Activated CD4-positive, alpha-beta memory T cell treated with anti-CD3 and anti-CD28 coated beads, Interleukin-2, amount 10 ng/mL, durations not matched to agents 7 days and 5 days (primary cell): ENCODE measurements at places on chromosomes 16 and 17.

- DNase-seq: no peak
These were observed 584.0 kb upstream of the CDH8 start for GRCh38 chr16:62620275-62620674.

DNA sequence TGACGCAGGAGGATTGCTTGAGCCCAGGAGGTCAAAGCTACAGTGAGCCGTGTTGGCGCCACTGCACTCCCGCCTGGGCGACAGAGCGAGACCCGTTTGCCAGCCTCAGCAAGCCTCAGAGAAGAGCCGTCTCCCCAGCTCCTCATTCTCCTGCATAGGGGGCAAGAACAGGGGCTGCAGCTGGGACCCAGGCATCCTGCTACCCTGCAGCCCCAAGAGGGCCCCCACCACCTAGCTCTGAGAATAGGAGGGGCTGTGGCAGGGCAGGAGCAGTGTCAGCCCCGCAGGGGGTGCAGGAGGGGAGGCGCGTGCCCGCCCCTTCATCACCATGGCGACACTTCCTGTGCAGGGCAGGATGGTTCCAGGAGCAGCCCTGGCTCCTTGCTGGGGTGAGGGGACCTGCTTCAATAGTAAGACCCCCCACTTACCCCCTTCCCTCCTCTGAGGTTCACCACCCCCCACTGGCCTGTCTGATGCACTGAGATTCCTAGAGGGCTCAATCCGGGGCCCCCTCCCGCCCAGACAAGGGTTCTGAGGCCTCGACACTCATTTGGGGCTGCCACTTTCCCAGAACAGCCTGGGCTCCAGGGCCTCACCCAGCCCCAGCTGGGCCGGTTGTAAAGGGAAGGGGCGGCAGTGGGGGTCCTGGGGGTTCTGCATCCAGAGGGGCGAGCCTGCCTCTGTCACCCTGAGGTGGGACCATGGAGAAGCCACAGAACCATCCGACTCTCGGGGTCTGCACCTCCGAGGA is 20.2 kb downstream of the VASN start:
- no peak for DNase-seq

- DNase-seq: no peak
These were observed 162.0 kb downstream of the SDK2 start for GRCh38 chr17:73482251-73482716.

DNA sequence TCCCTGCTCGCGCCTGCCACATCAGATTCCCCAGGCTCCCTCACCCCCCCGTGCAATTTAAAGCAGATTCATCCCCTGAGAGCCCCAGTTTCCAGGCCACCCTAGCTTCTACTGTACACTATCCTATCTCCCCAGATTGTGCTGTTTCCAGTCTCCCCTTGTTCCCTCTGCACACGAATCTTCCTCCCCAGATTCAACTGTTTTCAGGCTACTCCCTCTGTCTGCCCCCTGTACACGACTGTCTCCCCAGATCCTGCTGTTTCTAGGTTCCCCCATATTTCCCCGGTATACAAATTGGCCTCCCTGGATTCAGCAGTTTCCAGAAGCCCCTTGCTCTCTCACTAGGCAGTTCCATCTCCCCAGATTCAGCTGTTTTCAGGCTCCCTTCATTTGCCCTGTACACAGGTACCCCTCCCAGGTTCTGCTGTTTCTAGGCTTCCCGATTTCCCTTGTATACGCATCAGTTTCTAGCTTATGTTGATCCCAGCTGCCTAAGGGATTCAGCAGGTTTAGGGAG is 22.9 kb downstream of the COPZ2 start:
- no peak for DNase-seq

DNA sequence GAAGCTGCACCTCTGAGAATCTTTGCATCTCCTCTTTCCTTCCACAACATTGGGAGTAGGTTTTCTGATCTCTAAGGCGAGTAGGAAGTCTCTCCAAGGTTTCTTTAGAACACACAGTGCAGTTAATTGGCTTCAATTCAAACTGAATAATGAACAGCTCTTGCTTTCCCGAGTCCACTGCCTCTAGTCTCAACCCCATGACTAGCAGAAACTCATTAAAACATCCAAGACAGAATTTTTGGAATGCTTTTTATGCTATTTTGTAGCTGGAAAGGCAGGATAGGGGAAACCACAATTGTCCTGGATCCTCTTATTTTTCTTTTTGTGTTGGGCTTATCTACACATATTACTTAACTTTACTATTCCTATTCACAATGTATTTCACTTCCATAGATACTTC is 206.6 kb downstream of the CDH8 start:
- DNase-seq: no peak

DNA sequence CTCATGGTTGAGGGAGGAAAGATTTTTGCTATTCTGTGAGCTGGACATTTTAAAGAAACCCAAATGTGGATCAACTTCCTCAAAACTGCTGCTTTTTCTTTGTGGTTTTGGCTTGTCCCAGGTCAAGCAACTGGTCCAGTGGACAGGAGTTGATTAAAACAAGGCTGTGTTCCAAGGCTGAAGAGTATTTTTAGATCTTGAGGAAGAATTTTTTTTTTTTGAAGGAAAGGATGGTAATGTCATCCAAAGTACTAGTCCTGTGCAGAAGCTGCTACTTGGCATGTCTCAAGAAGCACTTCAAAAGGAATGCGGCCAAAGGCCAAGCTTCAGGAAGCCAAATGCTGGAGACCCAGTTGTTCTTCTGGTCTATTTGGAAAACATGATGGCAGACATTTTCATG is 8.0 kb upstream of the MYH2 start:
- DNase-seq: no peak

DNA sequence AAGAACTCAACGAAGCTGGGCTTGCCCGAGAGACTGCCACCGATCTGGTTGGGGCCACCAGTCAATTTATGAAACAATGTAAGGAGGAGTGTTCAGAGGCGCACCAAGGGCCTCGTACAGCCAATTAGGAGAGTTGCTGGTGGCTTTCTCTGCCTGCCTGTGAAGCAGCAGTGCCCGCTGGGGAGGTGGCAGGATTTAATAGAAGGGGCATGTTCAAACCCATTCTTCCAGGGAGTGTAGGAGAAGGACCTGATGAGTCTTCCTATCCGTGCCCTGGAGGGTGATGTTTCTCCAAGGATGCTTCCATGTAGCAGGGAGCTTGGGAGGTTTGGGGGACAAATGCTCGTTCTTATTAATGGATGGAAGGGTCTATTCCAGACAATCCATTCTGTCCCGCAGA is 178.4 kb downstream of the CCDC182 start:
- no peak for DNase-seq

GRCh38 chr17:29390851-29391631 is 878 bp downstream of the TAOK1 start:
- peak; percentile 18 for DNase-seq

GRCh38 chr16:17235147-17235815 is 235.5 kb downstream of the XYLT1 start:
- DNase-seq: no peak

- DNase-seq: no peak
These were observed 192.7 kb upstream of the TBX2 start for GRCh38 chr17:61206922-61207321.

DNA sequence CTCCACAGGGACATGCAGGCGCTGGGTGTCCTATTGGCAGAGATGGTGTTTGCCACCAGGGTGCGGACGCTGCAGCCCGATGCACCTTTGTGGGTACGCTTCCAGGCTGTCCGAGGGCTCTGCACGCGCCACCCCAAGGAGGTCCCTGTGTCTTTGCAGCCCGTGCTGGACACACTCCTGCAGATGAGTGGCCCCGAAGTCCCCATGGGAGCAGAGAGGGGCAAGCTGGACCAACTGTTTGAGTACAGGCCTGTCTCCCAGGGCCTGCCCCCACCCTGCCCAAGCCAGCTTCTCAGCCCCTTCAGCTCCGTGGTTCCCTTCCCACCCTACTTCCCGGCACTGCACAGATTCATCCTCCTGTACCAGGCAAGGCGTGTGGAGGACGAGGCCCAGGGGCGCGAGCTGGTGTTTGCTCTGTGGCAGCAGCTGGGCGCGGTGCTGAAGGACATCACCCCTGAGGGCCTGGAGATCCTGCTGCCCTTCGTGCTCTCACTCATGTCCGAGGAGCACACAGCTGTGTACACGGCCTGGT is 2.8 kb downstream of the WDR81 start:
- no peak for DNase-seq

DNA sequence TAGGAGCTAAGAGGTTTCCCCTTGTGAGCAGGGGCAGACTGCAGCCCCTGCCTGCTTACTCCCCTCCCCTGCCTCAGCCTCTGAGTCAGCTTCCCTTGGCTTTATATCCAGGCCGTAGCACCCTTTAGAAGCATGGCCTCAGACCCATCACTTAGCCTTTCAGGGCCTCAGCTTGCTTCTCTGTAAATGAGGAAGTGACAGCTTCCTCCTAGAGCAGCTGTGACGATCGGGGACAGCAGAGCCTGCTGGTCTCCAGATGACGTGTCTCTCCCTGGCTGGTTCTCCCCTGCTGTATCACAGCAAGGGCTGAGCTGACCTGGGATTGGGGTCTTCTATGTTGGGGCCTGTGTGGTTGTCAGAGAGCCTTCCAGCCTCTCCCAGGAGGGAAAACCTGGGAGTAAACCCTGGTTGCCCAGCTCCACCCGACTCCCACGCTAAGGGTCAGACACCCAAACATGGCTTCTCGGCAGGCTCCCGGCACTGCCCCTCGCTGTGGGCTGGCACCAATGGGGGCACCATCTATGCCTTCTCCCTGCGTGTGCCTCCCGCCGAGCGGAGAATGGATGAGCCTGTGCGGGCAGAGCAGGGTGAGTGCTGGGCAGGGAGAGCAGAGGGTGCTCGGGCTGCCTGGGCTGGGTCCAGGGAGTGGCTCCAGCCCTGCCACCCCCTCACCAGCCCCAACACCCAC is 16.3 kb upstream of the MYO15B start:
- no peak for DNase-seq

- peak; percentile 75 for DNase-seq
These were observed 36.1 kb upstream of the ZC3H18 start for GRCh38 chr16:88533932-88534637.

GRCh38 chr16:59849716-59850115 is 1115.6 kb upstream of the GOT2 start:
- DNase-seq: no peak

- no peak for DNase-seq
These were observed 4.3 kb upstream of the TRIM37 start for GRCh38 chr17:59110973-59111372.

- no peak for DNase-seq
These were observed 1171.5 kb upstream of the GOT2 start for GRCh38 chr16:59905606-59906005.

DNA sequence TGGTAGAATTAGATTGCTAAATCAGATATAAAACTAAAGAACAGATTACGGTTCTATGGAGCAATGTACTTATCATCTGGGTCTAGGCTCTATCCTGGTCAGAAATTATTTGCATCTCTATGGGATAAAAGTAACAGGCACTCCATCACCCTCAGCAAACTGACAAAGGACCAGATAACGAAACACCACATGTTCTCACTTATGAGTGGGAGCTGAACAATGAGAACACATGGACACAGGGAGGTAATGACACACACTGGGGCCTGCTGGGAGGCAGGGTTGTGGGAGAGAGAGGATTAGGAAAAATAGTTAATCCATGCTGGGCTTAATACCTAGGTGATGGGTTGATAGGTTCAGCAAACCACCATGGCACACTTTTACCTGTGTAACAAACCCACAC is 61.9 kb downstream of the MPHOSPH6 start:
- DNase-seq: no peak

DNA sequence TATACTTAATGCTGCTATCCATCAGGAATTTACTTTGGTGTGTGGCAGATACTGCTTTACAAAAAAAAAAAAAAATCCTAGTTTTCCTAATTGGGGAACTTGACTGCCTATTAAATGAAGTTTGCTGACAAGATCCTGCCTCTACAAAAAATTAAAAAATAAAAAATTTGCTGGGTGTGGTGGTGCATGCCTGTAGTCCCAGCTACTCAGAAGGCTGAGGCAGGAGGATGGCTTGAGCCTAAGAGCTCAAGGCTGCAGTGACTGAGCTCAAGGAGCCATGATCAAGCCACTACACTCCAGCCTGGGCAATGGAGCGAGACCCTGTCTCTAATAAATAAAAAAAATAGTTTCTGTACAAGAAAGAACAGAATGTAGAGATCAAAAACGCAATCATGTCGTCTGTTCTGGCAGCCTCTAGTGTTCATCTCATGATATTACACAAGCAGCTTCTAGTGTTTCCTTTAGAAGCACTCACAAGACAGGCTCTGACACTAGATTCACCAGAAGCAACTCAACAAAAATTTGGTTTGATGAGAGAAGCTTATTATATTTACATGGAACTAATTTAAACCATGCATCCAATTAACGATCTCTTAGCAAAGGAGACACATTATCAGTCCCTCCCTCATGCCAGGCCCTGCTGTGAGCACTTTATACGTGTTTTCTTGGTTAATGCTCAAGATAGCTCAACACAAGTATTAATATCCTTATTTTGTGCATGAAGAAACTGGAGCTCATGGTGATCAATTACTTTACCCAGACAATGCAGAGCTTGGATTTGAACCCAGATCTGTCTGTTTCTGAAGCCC is 6.8 kb upstream of the KRTAP17-1 start:
- no peak for DNase-seq

DNA sequence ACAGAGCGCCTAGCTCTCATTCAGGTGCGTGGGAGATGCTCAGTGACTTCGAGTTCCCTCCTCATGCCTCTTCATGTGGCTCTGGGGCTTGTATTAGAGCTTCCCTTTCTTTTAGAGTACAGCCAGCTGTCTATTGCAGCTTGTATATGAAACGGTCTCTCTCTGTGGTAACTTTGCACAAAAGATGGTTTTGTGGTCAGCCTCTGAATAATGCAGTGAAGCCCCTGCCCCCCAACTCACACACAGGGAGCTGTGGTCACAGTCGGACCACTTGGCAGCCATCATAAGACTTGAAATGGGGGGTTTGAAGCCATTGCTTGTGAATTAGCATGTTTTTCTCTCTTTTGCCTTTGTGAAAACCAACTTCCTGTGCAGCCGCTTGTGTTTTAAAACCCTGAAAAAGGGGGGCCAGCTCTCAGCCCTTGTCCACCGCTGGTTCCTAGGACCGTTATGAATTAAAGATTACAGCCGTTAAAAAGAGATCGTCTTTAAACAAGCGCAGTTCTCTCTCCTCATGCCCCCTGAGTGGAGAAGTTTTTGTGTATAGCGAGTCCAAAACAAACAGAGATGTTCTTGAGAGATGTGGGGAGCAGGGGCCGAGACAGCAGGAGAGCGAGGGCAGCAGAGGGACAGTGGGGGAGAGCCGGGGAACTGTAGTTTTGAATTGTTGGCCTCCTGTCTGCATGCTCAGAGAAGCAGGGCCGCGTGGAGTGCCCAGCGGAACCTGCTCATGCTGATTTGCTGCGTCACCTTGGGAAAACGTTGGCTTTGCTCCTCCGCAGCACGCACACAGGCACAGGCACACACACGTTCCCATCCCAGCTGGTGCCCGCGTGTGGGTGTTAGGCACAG is 199.0 kb downstream of the MSI2 start:
- peak; percentile 33 for DNase-seq
